ENCODE measurements at places on chromosomes 16 and 17.

DNA sequence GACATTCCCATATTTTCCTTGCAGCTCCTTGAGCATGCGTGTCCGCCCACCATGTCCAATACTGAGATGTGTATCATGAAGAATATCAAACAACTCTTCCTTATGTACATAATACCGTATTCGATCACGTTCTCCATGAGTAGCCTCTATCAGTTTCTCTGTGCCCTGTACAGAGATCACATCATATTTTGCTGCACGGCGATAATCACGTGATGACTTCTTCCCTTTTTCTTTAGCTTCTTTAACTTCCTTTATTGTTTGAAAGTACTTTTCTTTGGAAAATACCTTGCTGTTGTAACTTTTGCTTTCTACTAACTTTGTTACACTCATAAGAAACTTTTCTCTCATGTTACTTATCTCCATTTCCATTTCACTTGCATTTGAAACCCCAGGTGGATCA, 6.6 kb downstream of the KRABD2 start:
- DNase-seq, result no peak

DNA sequence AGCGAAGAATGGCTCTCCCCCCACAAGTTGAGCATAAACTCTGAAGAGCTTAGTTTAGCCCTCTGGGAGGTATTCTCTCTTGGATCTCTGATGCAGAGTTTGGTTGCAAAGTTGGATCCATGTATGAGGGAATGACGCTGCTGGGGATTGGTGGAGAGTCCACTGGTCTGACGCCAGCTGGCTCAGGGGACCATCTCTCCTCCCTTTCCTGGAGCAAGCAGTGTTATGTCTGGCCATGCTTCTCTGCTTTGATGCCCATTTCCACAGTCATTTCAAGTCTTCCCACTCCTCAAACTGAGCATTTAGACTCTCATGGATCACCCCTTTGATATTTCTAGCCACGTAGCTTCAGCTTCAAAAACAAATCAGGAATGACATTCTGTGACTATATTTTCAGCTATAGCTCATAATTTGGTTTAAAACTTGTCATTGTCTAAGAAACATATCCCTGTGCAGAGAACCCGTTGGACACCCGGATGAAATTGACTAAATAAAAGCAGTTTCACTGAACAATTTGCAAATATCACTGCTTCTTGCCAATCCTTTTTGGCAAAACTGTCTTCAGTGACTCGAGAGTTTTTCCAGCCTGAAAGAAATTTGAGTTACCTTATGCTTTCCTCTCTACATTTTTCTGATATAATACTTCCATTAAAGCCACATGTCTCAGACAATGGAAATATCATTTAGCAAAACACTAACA, 193.4 kb upstream of the CDH11 start:
- DNase-seq, result no peak

- no peak for DNase-seq
These were observed 2.9 kb downstream of the MARCHF10 start for GRCh38 chr17:62805234-62805633.

DNA sequence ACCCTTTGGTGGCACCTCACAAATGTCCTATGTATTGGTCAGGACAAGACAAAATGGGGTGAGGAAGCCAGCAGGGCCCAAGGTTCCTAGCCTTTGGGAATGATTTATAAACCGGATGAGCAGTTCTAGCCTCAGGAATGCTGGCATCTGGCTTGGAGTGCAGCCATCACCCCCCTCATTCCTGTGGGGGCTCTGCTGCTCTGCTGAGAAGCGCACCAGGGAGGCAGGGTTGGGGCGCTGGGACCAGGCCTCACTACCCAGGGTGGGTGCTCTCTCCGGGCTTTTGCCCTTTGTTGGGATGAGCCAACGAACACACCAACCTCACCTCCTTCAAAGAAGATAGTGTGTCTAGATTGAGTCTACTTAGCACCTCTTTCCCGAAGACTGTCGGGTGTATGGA, 39.2 kb downstream of the TMEM11 start:
- DNase-seq, result no peak

DNA sequence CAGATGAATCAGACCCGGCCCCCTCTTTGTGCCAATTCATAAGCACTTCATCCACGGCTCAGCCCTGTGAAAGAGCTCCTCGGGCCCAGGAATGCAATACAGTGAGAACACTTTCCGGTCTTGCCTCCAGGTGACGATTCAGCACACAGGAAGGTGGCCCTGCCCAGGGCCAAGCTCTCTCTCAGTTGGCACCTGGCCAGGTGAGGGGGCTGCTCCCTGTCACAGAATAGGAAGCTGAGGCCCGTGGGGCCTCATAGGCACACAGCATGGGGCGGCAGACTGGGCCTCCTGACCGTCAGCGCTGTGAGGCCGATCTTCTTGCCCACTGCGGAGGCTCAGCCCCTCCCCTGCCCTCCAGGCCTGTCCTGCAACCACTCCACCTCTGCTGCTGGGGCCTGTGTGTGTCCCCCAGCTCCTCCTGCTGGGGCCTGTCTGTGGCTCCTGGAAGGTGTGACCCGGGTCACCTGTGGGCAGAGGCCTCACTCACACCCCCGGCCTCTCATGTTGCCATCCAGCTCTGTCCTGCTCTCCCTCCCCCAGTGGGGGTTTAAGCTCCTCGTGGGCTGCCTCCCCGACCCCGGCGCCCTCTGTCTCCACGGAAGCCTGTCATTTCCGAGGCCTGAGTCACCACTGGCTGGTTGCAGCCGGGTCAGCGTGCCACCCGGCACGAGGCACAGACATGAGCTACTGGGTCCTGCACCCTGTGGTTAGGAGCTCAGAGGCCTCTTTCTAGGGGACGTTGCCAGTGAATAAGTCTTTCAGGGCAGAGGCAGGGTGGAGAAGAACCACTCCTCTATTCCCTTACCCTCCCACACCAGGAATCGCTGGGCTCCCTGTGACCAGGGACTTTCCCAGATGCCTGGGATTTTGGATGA, 114.4 kb downstream of the SEC14L1 start:
- DNase-seq, result no peak

DNA sequence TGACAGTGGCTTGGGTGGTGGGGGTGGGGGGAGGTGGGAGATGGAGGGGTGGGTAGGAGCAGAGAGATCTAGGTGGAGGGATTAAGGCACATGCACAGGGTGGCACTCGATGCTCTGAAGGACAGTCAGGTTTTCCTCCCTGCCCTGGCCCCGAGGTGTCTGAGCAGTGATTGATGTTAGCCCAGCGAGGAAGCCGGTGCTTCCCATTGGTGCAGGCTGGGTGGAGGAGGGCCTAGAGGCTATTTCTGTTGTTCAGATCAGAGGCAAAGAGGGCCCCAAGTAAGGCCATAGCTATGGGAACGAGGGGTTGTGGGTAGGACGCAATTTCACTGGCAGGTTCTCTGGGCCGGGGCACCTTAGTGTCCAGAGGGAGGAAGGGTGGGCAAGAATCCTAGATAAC, 23.1 kb downstream of the CACNA1G start:
- DNase-seq, result no peak
